ENCODE measurements at places on chromosomes 13 and 19.

GRCh38 chr13:101434486-101434885 is 18.0 kb upstream of the ITGBL1 start:
- DNase-seq = no peak

GRCh38 chr13:41962994-41963393 is 2.1 kb upstream of the VWA8 start:
- no peak for DNase-seq

GRCh38 chr19:3932931-3933810 is at the start of gene NMRK2:
NMRK2 (plus strand) TSS chr19:3933069; CDS start chr19:3933672, 603 bp downstream.
- DNase-seq = no peak

- no peak for DNase-seq
Observed at GRCh38 chr13:24184265-24184841, 23.8 kb downstream of the SPATA13 start.

- no peak for DNase-seq
Observed at GRCh38 chr13:37074703-37075102, 15.2 kb upstream of the SUPT20H start.

DNA sequence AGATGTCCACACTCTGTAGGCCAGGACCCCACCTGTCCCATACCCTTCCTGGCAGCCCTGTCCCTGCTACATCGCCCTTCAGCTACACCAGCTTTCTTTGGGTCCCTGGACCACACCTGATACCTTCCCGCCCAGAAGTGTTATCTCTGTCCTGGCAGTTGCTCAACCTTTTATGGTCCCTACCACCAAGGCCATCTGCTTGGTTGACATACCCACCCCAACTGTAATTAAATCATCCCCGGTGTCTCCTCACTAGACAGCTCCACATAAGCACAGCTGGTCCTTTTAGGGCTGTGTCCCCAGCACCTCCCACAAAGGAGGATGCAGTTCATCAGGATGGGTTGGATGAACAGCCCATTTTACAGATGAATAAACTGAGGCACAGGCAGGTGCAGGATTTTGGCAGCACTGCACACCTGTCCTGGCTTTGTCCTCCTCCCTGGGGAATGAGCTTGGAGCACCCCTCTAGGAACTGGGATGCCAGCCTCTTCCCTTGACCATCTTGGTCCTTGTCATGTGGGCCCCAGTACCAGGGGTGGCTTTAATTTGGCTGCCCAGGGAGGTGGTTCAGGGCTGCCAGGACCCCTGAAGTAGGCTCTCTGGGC is 12.9 kb downstream of the NACC1 start:
- no peak for DNase-seq

- DNase-seq = peak; percentile 58
Observed at GRCh38 chr13:100434010-100434763, 154.4 kb downstream of the GGACT start.

DNA sequence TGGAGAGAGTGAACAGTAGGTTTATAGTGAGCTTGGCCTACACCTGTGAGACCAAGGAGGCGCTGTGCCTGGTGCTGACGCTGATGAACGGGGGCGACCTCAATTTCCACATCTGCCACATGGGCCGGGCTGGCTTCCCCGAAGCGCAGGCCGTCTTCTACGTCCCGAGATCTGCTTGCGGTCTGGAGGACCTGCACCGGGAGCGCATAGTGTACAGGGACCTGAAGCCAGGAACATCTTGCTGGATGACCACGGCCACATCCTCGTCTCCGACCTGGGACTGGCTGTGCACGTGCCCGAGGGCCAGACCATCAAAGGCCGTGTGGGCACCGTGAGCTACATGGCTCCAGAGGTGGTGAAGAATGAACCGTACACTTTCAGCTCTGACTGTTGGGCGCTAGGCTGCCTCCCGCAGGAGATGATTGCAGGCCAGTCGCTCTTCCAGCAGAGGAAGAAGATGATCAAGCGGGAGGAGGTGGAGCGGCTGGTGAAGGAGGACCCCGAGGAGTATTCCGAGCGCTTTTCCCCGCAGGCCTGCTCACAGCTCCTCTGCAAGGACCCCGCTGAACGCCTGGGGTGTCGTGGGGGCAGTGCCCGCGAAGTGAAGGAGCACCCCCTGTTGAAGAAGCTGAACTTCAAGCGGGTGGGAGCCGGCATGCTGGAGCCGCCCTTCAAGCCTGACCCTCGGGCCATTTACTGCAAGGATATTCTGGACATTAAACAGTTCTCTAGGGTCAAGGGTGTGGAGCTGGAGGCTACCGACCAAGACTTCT is 139.0 kb downstream of the ZDHHC20 start:
- DNase-seq = no peak

GRCh38 chr13:82011355-82011754 is 1670.4 kb upstream of the SPRY2 start:
- no peak for DNase-seq

DNA sequence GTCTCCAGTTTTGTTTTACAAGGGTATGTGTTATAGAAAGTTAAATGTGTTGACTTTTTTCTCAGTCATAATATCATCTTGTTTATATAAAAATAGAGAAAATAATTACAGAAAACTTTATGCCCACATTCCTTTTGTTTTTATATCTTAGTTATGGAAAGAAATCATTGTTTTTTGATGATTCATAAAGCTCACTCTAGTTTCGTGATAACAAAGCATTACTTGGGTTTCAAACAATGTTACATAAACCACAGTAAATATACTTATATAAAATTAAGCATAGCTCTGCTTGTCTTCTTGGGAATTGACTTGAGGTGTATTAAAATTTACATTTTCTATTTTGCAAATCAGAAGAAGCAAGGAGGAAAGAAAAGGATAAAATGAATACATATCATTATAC is 111.8 kb downstream of the SGCG start:
- DNase-seq = no peak

- DNase-seq = peak; percentile 42
Observed at GRCh38 chr13:75489502-75490263, 7.7 kb upstream of the TBC1D4 start.

DNA sequence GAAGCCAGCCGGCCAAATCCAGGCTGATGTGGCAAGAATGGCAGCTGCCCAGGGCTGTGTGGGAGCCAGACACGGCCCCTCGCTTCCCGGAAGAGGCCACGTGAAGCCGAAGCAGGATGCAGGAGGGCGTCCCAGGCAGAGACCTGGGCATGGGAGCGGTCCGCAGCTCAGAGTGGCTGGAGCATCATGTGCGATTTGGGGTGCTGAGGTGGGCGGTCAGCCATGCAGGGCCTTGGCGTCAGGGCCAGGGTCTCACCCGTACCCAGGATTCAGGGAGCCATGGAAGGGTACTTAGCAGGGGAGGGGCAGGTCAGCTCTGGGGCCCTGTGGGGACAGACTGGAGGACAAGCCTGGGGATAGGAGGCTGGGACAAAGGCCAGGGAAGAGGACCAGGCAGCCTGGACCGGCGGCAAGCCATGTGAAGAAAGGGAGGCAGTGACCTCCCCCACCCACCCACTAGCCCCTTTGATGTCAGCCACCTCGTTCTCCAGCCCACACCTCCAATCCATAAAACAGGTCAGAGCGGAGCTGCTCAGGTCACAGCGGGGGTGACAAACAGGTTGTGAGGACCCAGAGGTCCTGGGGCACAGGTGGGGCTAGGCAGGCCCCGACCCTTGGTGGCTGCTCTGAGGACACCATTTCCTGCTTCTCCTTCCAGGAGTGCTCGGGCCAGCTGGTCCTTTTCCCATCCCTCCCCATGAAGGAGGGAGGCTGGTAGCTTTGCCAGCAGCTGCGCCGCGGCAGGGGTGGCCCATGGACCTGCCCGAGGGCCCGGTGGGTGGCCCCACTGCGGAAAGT is 2.3 kb downstream of the KASH5 start:
- no peak for DNase-seq

GRCh38 chr13:78712831-78713230 is 53.9 kb upstream of the OBI1 start:
- DNase-seq = no peak

DNA sequence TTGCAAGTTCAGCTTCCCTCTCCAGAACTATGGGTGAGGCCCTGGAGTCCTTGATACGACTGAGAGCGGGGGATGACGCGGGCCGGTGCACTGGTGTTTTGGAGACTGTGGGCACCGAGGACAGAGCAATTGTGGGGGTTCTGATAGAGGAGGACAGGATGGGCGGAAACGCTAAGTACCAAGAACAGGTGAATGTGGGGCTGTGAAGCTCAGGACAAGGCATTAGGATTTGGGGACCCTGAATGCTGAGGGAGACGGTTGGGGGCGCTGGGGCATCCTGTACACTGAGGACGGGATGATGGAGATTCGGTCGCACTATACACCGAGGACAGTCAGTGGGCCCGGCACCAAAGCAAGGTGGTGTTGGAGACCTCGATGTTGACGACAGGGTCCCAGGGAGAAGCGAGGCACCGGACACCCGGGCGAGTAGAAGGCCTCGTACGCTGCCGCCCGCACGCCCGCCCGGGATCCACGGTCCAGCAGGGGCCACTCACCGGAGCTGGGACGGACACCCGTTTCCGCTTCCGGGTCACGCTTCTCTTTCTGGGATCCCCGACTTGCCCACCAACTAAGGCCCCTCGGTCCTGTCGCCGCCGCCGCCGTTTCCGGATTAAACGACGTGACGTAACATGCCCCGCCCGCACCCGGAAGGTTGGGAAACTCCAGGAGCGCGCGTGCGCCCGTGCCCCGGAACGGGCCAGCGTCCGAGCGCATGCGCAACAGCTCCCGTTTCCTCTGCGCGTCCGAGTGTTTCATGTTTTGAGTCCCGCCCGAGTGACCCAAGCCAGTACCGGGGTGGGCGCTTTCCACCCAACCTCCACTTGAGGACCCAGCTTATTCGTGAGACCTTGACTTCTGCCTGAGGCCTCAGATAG is at the start of gene CHMP2A:
TSS of gene CHMP2A (minus strand) at position 612 of the 875 bp plus-strand sequence. CDS start 893 bp downstream, outside the sequence.
- peak; percentile 86 for DNase-seq

DNA sequence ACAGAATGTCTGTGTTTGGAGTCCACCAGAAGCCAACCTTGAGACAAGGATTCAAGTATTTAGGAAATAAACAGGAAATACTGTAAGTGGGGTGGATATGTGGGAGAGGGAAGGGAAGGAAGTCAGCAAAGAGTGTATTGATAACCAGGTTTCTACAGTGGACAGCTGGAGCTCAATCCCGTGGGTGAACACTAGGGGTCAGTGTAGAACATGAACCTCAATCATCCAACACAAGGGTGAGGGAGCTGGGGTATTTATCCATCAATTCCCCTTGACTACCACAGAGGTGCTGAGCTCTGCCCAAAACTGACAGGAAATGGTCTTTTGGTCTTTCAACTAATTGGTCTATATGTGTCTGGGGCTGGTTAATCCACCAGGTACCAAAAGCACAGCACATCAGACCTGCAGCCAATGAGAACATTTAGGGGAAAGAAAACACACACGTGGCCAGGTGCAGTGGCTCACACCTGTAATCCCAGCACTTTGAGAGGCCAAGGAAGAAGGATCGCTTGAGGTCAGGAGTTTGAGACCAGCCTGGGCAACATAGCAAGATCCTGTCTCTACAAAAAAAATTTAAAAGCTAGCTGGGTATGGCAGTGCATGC is 5.6 kb upstream of the SYDE1 start:
- peak; percentile 12 for DNase-seq

GRCh38 chr13:26983543-26984320 is 187.9 kb downstream of the USP12 start:
- DNase-seq = no peak

DNA sequence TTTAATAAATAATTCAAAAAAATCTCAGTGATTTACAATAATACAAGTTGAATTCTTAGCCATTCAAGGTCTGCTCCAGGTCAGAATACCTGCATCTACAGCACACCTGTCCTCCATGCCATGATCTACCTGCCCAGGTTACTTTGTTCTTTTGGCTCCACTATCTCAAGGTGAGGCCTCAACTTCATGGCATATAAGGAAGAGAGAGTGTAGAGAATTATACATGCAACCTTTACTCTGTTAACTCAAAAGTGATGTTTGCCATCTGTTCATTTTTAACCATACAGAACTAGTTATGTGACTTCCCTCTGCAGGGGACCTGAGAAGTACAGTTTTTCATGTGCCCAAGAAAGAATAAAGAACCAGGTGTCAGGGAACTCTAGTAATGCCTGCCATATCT is 28.2 kb upstream of the MICU2 start:
- no peak for DNase-seq

GRCh38 chr13:100234524-100235136 is 145.7 kb downstream of the PCCA start:
- no peak for DNase-seq

DNA sequence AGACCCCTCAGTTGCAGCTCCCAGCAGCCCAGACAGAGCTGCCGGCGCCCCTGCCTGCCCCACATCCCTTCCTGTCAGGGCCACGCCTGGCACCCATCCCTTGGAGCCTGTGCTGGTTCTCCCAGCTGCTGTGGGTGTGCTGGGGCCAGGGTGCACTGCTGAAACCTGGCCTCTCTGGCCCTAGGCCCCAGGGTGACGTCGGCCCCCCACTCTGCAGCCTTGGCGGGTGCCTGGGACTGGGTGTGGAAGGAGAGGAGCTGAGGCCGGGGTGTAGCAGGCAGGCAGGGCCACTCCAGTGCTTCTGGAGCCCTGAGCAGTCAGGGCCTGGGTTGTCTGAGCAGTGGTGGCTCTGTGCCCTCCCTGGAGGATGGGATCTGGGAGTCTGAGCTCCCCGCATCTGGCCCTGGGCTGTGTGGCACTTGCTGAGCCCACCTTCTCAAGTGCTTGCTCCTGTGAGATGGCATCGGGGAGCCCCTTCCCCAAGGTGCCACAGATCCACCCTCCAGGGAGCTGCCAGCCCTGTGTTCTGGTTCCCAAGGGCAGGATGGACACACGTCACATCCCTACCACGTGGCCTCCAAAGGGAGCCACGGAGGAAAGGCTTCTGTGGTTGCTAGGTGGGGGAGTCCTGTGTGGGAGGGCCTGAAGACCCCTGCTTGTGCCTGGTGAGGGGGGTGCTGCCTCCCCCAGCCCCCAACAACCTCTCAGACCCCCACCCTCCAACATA is 5.2 kb downstream of the PLEKHJ1 start:
- DNase-seq = no peak
